NAMALWA (cell line): ENCODE measurements at places on chromosomes 12 and 14.

GRCh38 chr14:73965216-73965615, 15.1 kb downstream of the COQ6 start:
- DNase-seq, result no peak

DNA sequence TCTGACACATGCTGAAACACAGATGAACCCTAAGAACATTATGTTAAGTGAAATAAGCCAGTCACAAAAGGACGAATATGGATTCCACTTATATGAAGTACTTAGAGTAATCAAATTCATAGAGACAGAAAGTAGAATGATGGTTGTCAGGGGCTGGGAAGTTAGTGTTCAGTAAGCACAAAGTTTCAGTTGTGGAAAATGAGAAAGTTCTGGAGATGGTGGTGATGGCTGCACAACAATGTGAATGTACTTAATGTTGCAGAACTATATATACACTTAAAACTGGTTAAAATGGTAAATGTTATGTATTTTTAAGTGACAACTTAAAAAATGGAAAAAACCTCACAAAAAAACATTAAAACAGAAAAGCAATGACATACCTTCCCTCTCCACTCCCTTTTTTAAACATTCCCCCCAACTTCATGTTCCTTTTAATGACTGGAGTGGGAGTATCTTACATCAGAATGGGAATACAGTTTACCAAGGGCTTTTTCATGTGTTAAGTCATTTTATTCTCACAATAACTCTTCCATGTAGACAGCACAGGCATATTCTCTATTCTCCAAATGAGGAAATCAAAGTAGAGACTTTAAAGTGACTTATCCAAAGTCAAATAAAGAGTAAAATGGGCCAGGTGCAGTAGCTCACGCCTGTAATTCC, 24.0 kb downstream of the BTBD7 start:
- no peak for DNase-seq

DNA sequence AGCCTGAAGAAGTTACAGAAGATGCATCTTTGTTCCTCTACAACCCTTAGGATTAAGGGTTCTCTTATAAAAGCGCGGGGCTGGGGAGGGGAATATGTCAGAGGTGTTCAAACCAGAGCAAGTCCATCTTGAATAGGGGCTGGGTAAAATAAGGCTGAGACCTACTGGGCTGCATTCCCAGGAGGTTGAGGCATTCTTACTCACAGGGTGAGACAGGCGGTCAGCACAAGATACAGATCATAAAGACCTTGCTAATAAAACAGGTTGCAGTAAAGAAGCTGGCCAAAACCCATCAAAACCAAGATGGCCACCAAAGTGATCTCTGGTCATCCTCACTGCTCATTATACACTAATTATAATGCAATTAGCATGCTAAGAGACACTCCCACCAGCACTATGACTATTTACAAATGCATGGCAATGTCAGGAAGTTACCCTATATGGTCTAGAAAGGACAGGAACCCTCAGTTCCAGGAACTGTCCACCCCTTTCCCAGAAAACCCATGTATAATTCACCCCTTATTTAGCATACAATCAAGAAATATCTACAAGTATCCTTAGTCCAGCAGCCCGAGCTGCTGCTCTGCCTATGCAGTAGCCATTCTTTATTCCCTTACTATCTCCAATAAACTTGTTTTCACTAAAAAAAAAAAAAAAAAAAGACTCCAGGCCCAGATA, 108.1 kb upstream of the FOXN3 start:
- no peak for DNase-seq

DNA sequence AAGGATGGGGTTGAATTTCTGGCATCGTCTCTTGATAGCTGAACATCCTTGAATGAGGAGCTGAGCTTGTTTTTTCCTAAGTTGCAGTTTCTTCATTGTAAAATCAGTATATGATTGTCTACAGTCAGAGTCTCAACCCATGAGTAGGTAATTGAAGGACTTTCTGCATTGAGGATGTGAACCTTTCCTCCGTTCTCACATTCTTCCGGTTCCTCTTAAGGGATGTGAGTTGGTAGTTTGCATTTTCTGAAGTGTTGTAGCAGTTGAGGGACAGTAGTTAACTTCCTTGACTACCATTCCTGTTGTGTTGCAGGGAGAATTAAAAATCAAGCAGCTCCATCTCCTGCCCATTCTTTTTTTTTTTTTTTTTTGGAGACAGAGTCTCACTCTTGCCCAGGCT, 19.1 kb downstream of the TPCN1 start:
- DNase-seq, result no peak

GRCh38 chr12:53867216-53868012, 71.2 kb upstream of the HOXC13 start:
- no peak for DNase-seq

DNA sequence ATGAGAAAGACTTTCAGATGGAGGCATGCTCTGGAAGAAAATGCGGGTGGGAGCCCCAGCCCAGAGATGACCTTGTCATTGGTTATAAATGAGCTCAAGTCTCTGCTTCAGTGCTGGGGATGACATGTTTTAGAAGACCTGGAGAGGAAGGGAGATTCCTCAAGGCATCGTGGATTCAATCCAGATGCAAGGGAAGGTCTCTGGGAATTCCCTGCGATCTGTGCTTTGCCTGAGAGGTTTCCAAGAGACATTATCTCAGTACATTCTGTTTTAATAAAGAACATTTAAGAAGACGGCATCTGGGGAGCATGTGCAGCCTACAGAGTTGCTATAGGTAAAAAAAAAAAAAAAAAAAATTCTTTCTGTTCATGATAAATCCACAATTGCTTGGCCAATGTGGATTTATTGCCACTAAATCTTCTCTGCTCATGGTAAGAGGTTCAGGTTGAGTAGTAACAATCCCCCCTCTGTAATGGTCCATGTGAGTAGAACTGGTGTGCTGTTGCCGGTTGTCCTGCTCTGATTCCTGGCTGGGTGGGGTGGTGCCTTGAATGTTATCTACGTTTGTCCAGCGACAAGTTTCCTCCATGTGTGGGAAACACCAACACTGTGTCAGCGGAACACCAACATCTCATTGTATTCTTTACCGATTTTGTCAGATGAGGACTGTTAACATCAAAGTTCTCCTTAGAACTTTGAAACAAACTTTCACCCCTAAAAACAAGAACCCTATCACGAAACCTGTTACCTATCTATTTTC, 230.0 kb downstream of the MSRB3 start:
- no peak for DNase-seq

GRCh38 chr14:88276923-88277596, 46.0 kb downstream of the KCNK10 start:
- no peak for DNase-seq

DNA sequence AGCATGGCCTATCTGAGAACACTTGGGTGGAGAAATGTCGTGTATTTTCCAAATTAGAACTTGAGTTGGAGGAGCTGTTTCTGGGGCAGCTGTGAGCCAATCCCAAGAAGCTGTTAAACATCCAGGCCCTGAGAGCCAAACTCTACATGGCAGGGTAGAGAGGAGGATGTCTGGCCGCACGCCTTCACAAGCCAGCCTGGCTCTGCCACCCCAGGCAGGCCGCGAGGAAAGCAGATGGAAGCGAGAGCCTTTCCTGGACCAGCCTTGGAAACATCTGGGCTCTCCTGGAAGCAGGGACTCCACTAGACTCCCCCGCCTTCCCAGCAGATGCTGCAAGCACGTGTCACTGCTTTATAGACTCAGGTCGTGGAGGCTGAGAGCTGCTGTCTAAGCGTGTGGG, 312.8 kb upstream of the FKBP4 start:
- DNase-seq, result no peak

GRCh38 chr12:175250-175649, 38.7 kb downstream of the SLC6A12 start:
- no peak for DNase-seq

GRCh38 chr12:10310926-10311720, 3.5 kb downstream of the KLRD1 start:
- no peak for DNase-seq

GRCh38 chr14:104371917-104372316, 207.6 kb upstream of the C14orf180 start:
- DNase-seq, result no peak

- no peak for DNase-seq
These were observed 24.9 kb upstream of the C12orf76 start for GRCh38 chr12:110073049-110073831.

DNA sequence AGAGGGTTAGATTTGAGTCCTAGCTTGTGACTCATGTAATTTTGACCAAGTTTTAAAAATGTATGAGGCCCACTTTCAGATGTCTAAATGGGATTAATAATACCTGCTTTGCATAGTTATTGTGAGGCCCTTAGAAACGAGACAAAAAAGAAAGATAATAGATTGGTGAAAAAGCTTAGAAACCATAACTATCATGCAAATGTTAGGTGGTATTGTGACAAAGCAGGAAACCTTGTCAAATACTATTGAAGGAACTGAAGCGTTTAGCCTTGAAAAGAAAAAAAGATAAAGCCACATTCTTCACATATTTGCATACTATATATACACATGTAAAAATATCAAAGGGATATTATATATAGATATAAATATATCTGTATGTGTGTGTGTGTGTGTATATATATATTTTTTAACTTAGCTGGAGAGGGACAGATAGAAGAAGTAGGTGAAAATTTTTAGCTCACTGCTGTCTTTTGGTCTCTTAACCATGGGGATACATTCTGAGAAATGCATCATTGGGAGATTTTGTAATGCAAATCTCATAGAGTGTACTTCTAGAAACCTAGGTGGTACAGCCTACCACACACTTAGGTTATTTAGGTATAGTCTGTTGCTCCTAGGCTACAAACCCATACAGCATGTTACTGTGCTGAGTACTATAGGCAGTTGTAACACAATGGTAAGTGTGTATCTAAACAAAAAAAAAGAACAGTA, 270.3 kb downstream of the CCDC91 start:
- DNase-seq, result no peak

DNA sequence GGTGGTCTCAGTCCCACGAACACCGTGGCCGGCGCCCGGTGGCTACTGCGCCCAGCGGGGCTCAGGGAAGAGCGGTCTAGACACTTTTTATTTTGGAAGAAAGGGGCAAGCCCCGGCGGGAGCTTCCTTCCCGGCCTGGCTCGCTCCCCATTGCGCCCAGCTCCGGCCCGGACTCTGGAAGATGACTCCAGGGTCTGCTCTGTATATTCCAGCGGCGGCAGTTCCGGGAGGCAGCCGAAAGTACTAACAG, 225.1 kb upstream of the CRY1 start:
- no peak for DNase-seq

GRCh38 chr12:8917751-8918150, 3.4 kb downstream of the PHC1 start:
- DNase-seq, result no peak

DNA sequence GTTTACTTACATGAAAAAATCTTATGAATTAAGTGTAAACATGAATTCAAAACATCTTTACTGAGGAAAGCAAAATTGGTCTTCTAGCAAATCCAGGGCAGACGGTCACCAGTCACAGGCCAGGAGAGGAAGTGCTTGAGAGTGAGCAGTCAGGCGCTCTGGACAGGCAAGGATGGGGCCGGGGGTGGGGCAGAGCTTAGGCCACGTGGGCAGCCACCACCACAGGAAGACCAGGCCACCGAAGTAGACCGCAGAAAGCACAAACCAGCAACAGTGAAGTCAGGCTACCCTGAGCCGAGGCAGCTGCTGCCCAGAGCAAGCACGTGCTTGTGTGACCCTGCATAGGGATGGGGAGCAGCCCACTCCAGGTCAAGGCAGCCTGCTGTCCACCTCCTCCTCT, 33.5 kb downstream of the SLC6A12 start:
- DNase-seq, result no peak

DNA sequence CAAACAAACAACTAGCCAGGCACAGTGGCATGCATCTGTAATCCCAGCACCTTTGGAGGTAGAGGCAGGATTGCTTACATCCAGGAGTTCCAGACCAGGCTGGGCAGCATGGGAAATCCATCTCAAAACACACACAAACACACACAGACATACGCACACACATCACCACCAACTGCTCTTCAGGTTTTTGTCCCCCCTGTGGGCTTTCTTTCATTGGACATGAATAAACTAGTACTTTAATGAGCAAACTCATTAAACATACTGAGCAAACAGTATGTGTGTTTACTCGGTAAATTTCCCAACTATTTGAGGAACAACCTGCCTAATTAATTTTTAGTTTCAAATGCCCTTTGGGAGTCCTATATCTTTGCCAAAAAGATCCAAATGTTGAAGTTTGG, 10.1 kb upstream of the RASSF3 start:
- no peak for DNase-seq

DNA sequence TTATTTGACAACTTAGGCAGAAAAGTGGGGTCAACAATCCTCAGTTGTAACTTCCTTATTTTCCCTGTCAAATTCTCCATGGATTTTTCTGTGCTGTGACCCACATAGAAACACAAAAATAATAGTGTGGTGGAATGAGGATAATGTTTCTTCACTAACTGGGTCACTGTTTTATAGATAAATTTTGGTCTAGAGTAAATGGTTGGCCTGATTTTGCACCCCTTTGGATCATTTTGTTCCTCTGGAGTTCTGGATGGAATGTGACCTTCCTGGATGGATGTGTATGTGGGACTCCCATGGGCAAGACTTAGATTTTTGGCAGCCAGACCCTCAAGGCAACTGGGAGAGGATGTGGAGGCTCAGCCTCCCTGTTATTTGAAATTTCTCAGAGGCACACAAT, 52.7 kb upstream of the RNU6-8 start:
- DNase-seq, result no peak

DNA sequence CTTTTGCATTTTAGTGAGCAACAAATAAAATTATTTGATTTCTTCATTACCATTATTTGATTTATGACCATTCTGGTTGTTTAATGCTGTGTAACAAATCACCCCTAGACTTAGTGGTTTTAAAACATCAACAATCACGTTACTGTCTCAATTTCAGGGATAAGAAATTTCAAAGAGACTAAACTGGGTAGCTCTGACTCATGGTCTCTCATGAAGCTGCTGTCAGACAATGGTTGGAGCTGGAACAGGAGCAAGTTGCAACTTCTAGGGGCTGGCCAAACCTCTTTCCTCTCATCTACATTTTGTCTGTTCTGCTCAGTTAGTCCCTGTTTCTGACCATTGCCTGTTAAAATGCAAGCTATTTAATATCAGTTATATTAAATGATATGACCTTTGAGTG, 517.0 kb downstream of the KCNH5 start:
- no peak for DNase-seq

DNA sequence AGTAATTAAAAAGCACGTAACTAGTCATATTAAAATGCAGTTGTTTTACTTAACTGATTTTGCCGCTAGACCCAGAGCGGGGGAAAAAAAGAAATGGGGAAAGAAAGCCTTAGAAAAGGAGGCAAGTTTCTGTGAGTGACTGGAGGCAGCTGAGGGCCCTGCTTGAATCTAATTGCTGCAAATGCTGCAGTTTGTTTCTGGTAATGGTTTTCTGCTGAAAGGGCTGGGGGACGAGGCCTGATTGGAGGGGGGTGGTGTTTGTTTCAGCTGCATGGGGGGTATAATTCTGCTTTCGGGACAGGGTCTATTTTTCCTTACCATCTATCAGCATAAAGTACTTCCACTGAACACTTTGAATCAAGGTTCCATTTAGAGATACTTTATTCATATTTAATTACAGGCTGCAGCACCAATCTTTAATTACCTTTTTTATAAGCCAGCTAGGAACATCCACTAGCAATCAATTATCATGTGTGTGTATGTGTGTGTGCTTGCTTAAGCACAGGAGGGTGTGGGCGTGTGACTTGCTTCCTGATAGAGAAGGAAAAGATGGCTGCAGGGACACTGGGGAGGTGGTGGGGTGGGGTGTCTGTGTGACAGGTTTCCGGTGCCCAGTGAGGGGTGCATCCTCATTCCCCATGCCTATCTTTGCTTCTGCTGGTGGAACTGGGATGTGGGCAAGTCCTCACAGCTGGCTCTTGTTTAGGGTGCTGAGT, 83.4 kb downstream of the ADCK1 start:
- DNase-seq, result no peak
